ENCODE measurements at places on chromosomes 6 and 20. TPM values are rescaled to one million over a fixed set of nuclear protein-coding genes. Genes with fewer than 3 reads are reported as not detected.

Gene ULBP3
- not detected for total RNA-seq

Gene PLTP
- 52.0 TPM for total RNA-seq

GRCh38 chr6:26660000-26660361, 435 bp upstream of the ZNF322 start:
- H3K27me3 ChIP-seq: peaks cover 27% of the 10 kb centered on the region
- no peak for DNase-seq
- no peaks in the 10 kb centered on the region for H3K36me3 ChIP-seq
- H3K4me3 ChIP-seq: peak overlapping the region; percentile 54
- peaks cover 16% of the 10 kb centered on the region for H3K4me1 ChIP-seq
- H3K27ac ChIP-seq: peak overlapping the region; percentile 84

GRCh38 chr20:57934913-57935312, 225.1 kb upstream of the PMEPA1 start:
- no peaks in the 10 kb centered on the region for H3K36me3 ChIP-seq
- H3K27me3 ChIP-seq: no peaks in the 10 kb centered on the region
- no peak overlapping the region for H3K4me3 ChIP-seq
- H3K27ac ChIP-seq: no peak overlapping the region
- H3K4me1 ChIP-seq: peaks cover 5% of the 10 kb centered on the region

DNA sequence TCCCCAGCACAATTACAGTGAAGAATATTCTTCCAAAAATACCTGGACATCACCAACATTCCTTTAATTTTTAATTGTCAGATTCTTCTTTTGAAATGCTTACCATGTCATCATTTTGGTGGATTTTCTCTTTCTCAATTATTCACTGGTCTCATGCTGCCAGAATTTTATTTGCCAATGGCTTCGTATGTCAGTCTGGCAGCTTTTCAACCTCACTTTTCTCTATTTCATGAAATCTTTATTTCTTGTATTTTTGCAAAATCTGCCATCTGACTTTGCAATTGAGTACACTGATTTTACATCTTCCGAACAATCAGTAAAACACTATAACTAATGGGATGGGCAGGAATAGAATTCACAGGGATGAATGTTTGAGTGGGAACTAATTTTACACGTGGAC, 84.1 kb downstream of the BTBD9 start:
- no peaks in the 10 kb centered on the region for H3K36me3 ChIP-seq
- no peaks in the 10 kb centered on the region for H3K27me3 ChIP-seq
- H3K27ac ChIP-seq: no peak overlapping the region
- DNase-seq: no peak
- no peaks in the 10 kb centered on the region for H3K4me1 ChIP-seq

DNA sequence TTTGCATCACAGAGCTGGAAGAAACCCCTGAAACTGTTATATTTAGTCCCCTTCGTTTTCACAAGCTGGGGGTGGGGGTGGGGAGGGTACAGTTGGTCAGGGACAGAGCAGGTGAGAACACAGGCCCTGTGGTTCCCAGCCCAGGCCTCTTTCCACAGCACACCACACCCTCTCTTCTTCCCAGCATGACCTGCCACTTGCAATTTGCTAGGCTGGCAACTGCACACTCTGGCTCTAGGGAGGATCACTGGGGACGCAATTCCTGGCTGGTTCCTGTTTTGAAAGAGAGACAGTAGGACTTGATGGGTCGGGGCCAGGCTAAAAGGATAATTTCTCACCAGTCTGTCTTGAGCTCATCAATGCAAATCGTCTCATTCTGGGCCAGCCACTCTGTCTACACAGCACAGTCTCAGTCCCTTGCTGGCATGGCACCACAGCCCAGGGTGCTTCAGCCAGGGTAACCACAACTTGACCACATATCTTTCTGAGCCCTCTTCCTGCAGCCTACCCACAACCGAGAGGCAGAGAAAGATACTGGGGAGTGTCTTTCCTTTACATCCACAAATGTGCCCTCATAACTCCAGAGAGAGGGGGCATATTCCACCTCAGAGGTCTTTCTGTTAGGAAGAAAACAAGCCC, 41.7 kb upstream of the EMILIN3 start:
- H3K4me1 ChIP-seq: no peaks in the 10 kb centered on the region
- no peak overlapping the region for H3K27ac ChIP-seq
- H3K36me3 ChIP-seq: peaks cover 22% of the 10 kb centered on the region

DNA sequence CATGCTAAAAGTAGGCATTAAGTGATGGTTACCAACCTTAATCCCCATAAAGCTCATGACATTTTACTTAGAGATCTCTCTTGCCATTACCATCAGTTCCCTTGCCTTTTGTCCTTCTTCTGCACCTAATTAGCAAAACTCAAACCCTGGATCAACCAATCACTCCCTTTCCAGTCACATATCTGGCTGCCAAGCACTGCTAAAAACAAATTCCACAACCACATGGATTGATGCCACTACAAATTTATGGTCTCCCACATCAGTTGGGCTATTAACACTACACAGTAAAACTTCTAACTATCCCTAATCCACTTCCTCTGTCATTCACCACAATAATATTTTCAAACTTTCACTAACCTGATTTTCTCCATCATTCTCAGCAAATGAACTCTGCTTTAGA, 54.3 kb upstream of the RNF146 start:
- no peak overlapping the region for H3K4me3 ChIP-seq
- DNase-seq: no peak
- no peaks in the 10 kb centered on the region for H3K4me1 ChIP-seq
- H3K27me3 ChIP-seq: no peaks in the 10 kb centered on the region

DNA sequence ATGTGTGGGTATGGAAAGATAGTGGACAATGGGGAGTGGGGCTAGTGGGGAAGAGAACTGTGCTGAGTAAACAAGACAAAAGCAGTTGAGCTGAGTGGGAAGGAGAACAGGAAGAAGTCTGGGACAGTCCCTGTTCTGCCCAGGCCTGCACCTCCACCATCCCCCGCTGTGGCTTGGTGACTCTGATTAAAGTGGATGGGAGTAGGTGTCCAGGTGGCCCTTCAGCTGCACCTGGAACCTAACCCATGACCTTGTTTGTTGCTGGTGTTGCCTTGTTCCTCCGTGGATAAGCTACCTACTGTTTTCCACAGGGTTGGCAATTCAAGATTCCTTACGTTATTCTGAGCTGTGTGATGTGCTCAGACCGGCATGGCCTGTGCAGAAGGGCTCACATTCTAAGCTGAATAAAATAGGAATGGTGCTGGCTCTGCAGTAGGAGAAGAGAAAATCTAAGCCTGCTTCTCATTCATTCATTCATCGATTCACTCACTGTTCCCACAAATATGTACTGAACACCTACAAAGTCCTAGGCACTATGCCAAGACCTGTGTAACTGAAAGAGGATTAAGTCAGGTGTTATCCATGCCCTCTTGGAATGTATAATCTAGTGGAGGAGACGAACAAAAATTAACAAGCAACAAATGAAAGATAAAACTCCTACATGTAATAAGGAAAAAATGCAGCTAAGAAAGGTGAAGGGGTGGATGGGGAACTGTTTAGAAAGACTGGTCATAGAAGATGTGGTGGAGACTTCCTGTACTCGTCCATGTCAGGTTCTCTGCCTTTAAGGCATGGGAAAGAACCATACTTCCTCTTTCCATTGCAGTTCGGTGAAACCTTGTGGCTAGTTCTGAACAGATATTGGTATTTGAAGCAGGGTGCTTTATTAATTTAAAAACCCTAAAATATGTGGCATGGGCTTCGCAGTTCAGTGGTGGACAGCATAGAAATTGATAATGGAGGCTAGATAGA, 10.1 kb upstream of the CALHM6 start:
- peaks cover 5% of the 10 kb centered on the region for H3K4me1 ChIP-seq
- peak; percentile 12 for DNase-seq
- no peak overlapping the region for H3K27ac ChIP-seq
- H3K36me3 ChIP-seq: no peaks in the 10 kb centered on the region
- H3K4me3 ChIP-seq: no peak overlapping the region
